Activated CD4-positive, alpha-beta T cell treated with anti-CD3 and anti-CD28 coated beads, Interleukin-2, amount 50 U/mL, for 48 hours (primary cell): ENCODE measurements at places on chromosomes 13 and 19.

GRCh38 chr19:7678971-7679751 is 1.5 kb upstream of the TRAPPC5 start:
- peak; percentile 72 for DNase-seq

- no peak for DNase-seq
Measured at GRCh38 chr13:111626371-111627305, 306.2 kb downstream of the TEX29 start.

GRCh38 chr13:58018865-58019264 is 387.3 kb downstream of the PCDH17 start:
- DNase-seq: no peak

- no peak for DNase-seq
Measured at GRCh38 chr19:3613818-3614661, 7.4 kb upstream of the TBXA2R start.

GRCh38 chr13:99367663-99368448 is 60.7 kb upstream of the GPR183 start:
- DNase-seq: no peak

GRCh38 chr13:36385489-36385888 is 39.3 kb upstream of the SPART start:
- no peak for DNase-seq

- no peak for DNase-seq
Measured at GRCh38 chr19:55436847-55437246, 6.3 kb downstream of the SHISA7 start.

GRCh38 chr13:49357694-49358093 is 86.2 kb downstream of the CAB39L start:
- no peak for DNase-seq

DNA sequence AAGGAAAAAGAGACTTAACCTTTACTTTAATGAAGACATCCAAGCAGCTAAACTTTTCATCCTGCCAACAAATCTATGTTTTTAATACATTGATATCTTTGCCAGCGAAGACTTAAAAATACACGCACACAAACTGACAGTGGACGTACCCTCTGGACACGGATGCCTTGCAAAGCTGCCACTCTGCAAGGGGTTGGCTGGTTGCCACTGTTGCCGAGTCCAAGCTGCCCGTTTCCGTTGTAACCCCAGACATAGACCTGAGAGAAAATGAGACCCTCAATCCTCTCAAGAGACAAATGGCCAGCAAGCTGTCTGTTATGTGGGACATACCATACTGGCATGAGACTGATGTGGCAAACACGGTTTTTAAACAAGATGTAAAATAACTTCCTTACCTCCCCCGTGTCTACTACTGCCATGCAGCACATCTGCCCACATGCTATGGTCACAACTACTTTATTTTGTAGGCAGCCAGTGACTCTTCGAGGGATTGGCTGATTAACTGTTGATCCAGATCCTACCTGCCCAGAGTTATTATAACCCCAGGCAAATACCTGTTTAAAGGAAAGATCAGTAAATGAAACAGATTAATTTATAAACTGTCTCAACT is 21.2 kb downstream of the RCBTB2 start:
- DNase-seq: no peak

- no peak for DNase-seq
Measured at GRCh38 chr13:71587817-71588216, 279.2 kb downstream of the DACH1 start.

DNA sequence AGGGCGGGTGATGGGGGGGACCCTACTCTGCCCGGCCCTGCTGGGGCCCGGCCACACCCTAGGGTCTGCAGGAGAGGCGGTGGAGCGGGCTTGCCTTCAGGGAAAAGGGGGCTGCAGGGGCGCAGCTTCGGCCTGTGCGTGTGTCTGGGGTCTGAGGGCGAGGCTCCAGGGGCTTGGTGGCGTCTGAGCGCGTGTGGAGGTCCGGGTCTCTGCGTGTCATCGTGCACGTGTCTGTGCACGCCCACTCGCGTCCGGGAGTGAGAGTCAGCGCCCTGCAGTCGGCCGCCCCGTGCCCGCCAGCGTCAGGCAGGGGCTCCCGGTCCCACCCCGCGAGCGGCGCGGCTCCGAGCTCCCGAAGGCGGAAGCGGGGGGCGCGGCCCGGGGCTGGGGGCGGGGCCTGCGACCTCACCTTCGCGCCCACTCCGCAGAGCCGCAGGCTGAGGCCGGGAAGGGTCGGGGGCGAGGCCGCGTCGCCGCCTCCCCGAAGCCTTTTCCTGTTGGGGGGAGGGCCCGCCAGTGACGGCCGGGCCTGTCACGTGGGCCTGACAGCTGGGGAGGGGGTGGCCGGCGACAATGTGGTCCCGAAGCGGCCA is at the start of gene ARHGAP45:
Gene ARHGAP45 (plus strand): TSS at position 420 of the 593 bp plus-strand sequence. CDS start 239 bp downstream, outside the sequence.
- DNase-seq: peak; percentile 84

- no peak for DNase-seq
Measured at GRCh38 chr13:100753376-100753775, 78.8 kb upstream of the TMTC4 start.

DNA sequence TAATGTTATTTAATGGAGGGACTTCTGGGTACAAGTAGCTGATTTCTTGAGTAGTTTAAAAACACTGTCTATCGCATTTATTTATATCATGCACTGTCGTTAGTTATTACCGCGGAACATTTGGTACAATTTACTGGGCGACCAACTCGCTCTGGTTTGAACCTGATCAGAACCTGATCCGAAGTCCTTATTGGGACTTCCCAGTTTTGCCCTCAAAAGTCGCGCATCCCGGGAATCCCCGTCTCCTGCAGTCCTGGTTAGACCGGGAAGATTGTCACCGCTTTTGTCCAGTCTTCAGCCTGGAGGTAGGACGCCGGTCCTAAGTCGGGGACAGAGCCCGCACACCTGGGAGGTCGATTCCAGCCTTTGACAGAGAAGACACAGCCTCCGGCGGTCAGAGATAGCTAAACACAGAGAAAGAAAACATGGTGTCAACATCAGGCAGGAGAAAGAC is 694 bp downstream of the CLN5 start:
- peak; percentile 19 for DNase-seq

DNA sequence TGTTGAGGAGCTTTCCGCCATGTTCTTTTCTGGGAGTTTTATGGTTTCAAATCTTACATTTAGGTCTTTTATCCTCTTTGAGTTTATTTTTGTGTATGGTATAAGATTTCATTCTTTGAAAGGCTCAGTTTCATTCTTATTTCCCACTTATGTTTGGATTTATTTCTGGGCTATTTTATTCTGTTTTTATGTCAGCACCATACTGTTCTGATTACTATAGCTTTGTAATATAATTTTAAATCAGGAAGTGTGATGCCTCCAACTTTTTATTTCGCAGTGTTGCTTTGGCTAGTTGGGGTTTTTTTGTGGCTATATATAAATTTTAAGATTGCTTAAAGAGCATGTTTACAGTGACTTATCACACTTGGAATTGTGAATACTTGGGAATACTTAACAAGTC is 135.1 kb downstream of the SIPA1L3 start:
- DNase-seq: no peak

- no peak for DNase-seq
Measured at GRCh38 chr19:7242601-7243258, 51.5 kb downstream of the INSR start.

DNA sequence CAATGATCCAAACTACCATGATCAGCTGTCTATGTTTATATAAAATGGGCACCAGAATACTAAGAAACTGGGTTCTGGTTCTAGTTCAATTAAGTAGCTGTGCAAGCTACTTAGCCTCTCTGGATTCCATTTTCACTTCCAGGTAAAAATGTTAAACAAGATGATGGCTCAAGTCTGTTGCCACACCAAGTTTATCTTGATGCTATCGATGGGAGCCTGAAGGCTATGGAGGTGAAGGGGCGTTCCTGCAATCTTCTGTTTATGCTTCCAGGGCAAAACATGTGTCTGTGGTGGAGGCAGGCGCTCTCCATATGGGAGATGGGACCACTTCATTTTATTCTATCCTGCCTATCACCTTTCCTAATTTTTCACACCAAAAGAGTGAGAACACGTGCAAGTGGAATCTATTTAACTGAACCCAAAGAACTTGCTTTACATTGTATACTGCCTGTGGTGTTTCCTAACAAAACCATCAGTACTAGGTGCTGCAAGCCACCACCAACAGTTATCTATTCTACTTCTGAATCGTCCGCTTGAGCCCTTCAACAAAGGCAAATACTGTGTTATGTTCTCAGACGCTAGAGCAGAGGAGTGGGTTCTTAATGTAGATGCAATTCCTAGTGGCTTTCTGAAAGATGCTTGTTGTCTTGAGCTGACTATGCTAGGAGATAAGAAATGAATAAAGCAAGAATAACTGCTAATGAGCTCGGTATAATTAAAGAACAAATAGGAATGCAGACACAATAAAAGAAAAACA is 70.9 kb downstream of the DOCK9 start:
- no peak for DNase-seq

DNA sequence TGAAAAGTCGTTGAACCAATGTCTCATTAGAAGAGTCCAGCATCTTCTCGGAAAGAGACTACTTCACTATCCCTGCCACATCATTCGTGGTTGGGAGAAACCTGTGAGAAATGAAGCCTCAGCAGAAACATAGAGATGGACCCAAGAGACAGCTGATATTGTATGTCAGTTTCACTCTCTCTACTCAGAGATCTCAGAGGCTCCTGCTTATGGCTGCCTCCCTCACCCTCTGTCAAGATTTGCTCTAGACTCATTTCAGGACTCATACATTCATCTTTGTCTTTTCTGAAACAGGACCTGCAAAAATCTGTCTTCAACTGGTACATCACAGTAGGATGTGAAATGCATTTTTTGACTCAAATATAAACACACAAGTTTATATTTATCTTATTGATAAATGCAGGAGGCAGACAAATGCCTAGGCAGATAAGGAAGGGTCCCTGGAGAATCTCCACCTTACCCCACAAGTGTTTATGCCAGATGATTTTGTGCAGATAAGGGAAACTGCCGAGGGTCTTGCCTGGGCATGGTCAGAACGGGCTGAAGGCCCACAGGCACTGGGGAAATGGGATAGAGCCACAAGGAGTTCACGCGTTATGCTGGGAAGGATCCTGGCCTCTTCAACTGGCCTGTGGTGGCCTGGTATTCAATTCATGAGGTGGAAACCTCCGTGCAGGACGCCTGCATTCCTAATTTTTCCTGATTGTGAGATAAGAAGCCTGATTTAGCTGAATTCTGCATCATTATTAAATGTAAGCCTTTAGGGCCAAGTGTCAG is 1834.0 kb upstream of the PCDH20 start:
- DNase-seq: no peak

- no peak for DNase-seq
Measured at GRCh38 chr13:40158218-40158617, 502.8 kb downstream of the COG6 start.

DNA sequence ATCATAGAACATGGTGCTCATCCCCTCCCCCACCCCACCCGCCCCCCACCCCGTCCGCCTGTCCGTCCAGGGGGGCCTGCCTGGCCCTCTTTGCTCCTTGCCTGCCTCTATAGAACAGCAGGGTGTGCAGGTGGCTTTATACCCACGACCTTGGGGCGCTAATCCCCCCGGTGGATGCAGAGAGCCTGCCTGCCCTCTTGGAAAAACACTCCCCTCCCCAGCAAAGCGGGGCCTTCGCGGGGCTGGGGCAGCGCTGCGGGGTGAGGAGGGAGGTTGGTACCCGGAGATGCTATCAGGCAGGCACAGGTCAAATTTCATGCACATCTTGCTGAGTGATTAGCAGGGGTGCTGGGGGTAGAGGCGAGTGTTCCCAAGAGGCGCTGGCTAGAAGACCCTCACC is 21.9 kb downstream of the RFX1 start:
- no peak for DNase-seq

DNA sequence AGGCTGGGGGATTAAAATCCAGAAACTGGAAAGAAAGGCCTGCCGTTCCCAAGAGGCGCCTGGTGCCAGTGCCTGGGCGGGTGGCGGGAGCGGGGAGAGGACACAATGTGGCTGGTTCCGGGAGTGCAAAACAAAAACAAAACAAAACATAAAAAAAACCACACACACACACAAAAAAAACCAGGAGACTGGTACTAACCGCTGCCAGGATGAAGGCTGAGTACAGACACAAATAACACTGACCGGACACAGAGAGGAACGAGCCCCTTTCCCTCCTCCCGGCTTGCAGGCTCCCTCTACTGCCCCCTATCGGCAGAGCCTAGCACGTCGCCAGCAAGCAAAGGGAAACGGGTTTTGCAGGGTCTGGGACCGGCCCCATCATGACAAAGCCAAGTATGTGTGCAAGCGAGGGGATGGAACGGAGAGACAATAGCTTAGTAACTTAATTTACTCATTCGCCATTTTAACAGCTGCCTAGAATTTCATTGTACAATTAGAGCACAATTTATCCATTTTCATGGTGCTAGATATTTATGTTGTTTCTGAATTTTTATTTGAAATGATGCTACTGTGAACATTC is 17.9 kb upstream of the ZDHHC20 start:
- peak; percentile 84 for DNase-seq

DNA sequence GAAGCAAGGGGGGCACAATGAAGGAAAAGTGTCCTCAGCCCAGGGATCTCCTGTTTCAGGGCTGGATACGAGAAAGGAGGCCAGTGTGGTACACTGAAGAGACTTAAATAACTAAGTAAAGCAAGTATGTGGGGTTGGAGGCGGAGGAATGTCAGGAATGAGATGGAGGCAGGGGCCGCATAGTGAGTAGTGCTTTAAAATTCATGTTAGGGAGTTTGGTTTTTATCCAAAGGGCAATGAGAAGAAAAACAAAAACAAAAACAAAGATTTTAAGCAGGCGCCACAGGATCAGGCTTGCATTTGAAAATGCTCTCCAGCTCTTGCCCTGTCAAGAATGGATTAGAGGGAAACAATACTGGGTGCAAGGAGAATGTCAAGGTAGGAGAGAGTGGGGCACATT is 273.4 kb downstream of the DCLK1 start:
- no peak for DNase-seq

- DNase-seq: no peak
Measured at GRCh38 chr19:3954107-3954506, 16.8 kb downstream of the DAPK3 start.

- DNase-seq: no peak
Measured at GRCh38 chr19:46373491-46374359, 26.8 kb downstream of the PPP5C start.

- DNase-seq: no peak
Measured at GRCh38 chr13:34971473-34971872, 29.4 kb downstream of the NBEA start.

- peak; percentile 39 for DNase-seq
Measured at GRCh38 chr13:26721251-26722121, 39.1 kb downstream of the GPR12 start.

GRCh38 chr19:38661996-38662395 is 14.5 kb downstream of the ACTN4 start:
- DNase-seq: no peak

DNA sequence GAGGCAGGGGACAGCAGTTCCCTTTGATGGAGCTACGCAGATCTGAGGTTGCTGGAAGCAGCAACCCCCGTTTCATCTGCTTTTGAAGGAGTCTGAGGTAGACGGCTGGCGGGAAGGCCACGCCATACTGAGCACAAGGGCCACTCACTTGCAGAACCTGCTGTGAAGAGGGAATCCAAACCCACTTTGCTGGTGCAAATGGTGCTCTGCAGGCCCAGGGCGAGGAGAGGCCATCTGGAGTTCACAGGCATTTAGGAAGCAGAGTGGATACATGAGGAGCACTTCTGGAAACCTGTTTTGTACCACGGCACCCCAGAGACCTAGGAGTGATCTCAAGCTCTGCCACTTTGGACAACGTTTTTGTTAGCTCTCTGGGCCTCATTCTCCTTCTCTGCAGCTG is 227.8 kb downstream of the UQCRFS1 start:
- DNase-seq: no peak

- DNase-seq: no peak
Measured at GRCh38 chr13:100063333-100063732, 25.6 kb upstream of the PCCA start.

- no peak for DNase-seq
Measured at GRCh38 chr19:41637484-41637883, 10.6 kb upstream of the CEACAM4 start.
